CD4-positive, alpha-beta memory T cell (primary cell): ENCODE measurements at places on chromosomes 4 and X. TPM values are rescaled to one million over a fixed set of nuclear protein-coding genes. Genes with fewer than 3 reads are reported as not detected.

Gene YY2
- 0.71 TPM for polyA plus RNA-seq

Gene CXCL8
- not detected for polyA plus RNA-seq

Gene NLGN4X
- not detected for polyA plus RNA-seq

Gene NUP62CL
- polyA plus RNA-seq: 1.2 TPM

DNA sequence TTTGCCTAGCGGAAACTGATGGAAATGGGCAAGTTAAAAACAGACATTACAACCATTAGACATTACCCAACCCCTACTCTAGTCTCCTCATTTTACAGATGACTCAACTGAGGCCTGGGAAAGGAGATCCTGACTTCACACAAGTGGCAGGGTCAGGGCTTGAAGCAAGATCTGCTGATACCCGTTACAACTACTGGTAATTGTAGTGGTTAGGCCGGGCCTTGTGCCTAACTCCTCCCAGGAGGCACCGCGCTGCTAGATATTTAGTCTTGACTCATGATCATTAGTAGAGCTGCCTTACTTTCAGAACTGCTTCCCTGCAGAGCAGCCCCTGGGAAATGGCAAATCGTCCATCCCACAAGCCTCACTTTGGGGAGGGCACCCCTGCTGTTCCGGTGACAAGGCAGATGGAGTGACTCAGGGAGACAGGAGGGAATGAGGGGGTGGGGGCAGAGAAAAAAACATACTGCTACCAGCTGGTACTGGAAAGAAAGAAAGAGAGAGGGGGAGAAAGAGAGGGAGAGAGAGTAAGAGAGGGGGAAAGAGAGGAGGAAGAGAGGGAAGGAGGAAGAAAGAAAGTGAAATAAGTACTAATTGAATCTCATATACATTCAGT, 12.2 kb downstream of the ARHGEF6 start:
- DNase-seq: peak; percentile 76

DNA sequence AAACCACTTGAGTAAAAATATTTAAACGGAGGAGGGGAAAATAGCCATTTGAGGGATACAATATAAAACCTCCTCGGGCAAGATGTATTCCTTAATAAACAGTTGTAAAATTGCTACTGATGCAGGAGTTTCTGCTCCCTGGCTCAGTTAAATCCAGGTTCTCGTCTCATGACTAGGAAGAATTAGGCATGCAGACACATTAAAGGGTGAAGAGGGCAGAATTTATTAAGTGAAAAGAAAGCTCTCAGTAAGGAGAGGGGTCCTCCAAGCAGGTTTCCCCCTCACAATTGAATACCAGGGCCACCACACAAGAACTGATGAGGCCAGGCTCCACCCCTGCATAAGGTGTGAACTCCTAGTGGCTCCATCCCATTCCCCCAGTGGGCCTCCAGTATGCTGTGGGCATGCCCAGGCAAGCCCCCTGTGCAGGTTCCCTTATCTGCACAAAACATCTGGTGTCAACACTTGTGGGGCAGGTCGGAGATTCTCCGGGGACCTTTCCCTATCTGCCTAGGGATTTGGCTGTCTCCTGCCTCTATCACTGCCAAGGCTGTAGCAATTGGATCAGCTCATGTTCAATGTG, 80.4 kb downstream of the HS6ST2 start:
- no peak for DNase-seq

- no peak for DNase-seq
Observed at GRCh38 chr4:70666369-70666768, at the start of gene JCHAIN. JCHAIN (minus strand) TSS chr4:70666508; CDS start chr4:70666490, 18 bp downstream.

GRCh38 chr4:32574803-32575202, 1854.6 kb downstream of the PCDH7 start:
- no peak for DNase-seq

GRCh38 chrX:15448010-15448639, 45.0 kb downstream of the PIR start:
- DNase-seq: no peak

- no peak for DNase-seq
Observed at GRCh38 chr4:176193126-176193525, 2.3 kb downstream of the SPATA4 start.

DNA sequence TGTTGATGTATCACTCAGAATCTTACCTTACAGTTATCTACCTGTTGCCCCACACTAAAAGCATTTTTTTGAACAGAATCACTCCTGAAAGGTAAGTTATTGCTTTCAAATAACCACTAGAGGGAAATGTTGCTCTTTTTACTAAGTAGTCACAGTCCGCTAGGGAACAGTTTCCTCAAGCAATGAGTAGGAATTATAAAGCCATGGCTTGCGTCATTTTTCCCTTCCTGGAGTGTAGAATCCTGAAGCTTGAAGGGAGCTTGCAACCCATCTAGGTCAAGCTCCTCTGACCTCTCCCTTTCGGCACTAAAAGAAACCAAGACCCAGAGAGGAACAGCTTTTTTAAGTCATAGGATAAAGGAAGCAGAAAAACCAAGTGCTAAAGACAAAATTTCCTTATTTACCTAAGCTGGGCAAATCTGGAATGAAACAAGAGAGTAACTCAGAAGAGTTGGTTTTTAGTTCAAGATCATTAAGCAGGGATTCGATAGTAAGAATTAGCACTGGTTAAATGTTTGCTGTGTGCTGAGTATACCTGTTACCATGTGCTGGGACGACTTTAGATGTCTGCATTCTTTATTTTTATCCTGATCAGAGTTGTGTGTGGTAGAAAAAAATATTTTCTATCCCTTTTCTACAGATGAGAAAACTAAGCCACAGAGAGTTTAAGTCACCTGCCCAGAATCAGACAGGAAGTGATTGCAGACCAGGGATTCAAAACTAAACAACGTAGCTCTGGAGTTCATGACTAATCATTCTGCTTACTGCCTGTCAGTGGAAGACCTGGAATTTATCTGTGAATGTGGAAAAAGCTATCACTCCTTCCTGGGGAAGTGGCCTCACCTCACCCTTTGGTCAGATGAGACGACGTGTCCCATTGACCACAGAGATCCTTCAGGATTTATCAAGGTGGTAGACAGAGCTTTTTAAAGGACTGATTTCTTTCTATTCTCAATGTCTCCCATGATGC, 631.5 kb downstream of the RAB28 start:
- DNase-seq: no peak

- no peak for DNase-seq
Observed at GRCh38 chr4:3010998-3011397, 47.6 kb downstream of the GRK4 start.

- DNase-seq: no peak
Observed at GRCh38 chr4:174089711-174090110, 193.8 kb downstream of the FBXO8 start.

DNA sequence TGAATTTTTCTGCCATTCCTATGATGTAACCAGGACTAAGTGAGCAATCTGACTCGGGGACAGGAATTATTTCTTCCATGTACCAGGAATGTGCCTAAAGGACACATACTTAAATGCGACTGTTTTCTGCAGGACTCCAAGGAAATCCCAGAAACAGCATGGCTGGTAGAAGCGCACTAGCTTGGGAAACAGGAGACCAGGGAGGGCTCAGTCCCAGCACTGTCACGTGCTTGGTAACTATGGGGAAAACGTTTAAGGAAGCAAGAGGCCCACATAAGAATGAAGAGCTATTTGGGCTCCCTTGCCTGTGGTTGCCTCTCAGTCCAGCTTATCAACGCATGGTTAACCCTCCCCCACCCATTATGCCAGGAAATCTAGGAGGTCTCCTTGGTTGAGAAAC, 19.6 kb downstream of the MPP1 start:
- no peak for DNase-seq

DNA sequence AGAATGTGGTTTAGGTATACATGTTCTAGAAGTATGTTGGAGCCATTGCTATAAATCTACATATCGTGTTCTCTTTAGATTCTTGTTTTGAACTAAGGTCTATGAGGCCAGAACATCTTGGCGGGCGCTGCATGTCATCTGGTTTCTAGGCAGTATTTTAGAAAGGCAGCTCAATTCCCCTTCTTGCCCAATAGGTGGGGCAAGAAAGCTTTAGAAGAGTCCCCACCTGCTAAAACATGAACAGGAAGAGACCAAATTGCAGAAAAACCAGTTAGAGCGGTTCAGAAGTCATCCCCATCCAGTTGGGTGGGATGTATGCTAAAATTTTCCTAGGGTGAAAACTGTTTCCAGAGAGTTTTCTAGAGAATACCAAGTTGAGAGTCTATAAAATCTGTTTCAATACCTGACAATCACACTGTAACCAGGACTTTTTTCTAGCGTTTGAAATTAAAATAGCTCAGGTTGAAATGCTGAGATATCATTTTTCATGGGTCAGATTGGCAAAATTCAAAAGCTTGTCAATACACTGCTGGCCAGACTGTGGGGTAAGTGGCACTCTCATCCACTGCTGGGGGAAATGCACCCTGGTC, 17.5 kb upstream of the SH3KBP1 start:
- peak; percentile 52 for DNase-seq

- no peak for DNase-seq
Observed at GRCh38 chrX:135652602-135653001, 60.8 kb upstream of the CT45A1 start.

- no peak for DNase-seq
Observed at GRCh38 chrX:148601034-148601433, 100.6 kb downstream of the AFF2 start.

GRCh38 chr4:36054694-36055422, 189.5 kb downstream of the ARAP2 start:
- DNase-seq: no peak

DNA sequence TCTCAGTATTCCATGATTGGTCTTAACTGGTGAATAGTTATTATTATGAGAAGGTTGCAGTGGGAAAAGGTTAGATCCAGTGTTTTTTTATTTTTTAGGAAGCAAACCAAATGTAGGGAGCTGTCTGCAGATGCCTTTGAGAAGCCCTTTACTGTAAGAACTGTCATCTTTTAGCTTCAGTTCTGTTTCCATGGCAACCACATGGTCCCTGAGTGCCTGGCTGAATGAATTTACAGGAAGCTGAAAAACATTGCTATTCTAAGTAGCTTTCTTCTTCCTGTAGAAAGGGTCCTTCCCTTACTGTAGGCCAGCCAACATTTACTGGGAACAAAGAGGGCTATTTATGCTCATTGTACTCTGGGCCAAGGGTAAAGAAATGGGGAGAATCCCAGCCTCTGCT, 103.3 kb downstream of the DCLK2 start:
- DNase-seq: no peak

- no peak for DNase-seq
Observed at GRCh38 chrX:51891821-51892551, 1.4 kb upstream of the MAGED1 start.

GRCh38 chr4:120731561-120731960, 191.0 kb downstream of the PRDM5 start:
- DNase-seq: no peak
